ENCODE measurements at places on chromosomes 11 and 22.

DNA sequence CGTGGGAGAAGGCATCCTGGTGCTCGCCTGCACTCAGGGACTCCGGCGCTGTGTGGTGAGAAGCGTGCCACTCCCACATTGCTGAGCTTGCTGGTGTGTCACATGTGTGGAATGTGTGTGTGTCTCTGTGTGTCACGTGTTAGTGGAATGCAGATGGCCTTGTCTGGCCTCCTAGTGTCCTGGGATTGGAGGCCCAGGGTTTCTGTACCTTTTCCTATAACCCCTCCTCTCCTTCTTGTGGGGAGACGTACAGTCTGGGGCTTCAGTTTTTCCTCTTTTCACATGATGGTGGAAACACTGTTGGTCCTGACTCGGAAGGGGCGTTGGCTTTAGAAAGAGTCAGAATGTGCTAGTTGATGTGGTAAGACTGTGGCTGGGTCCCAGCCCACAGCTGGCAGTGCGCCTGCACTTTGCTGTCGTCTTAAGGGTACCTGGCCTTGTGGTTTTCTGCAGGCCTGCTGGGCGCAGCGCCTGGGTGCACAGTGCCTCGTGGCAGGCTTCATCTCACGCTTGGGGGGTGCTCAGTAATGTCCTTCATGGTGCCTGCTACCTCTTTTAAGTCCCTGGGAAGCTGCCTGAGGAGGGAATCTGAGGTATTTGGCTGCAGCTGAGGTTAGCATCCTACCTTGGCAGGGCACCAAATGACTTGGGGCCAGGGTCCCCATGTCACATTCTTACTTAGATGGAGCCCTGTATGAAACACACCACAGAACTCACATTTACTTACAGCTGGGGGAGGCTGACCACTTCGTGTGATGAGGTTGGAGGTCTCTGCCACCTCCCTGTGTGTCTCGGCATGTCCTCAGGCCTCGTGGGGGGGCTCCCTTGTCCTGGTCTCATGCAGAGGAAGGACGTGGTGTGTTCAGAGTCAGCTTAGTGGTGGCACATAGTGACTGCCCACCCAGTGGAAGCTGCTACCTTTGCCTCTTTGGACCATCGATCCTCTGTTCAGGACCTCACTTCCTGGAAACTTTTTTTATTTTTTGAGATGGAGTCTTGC is 61.9 kb downstream of the MED15 start:
- peak; percentile 65 for DNase-seq

- DNase-seq, result no peak
Observed at GRCh38 chr11:87572881-87573280, 535.1 kb downstream of the TMEM135 start.

GRCh38 chr11:118614511-118614910 is 7.1 kb downstream of the PHLDB1 start:
- no peak for DNase-seq

DNA sequence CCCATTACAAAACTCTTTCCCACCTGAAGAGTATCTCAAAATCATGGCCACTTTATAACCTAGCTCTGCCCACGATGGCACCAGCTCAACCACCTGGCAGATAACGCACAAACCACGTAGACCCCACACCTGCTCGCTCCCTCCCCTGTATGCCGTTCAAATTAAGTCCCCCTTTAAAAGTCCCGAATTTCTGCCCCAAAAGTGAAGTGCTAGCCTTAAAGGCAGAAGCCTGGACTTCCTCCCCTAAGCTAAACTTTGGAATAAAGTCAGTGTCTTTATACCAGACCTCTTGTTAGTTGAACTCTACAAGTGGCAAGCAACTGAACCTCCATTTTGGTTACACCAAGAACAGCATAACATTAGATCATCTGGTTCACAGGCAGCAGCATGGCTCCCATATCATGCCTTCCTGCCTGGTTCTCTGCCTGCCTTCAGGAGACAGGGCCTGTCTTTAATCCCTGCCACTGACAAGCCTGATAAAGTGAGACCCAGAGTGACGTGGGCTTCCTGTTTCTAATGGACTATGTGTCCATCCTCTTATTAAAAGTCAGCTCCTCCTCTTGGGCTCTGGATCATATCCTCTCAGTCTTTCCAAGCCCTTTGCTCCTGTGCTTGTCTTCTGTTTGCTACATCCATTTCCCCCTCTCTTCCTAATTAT is 32.6 kb upstream of the NNMT start:
- no peak for DNase-seq

DNA sequence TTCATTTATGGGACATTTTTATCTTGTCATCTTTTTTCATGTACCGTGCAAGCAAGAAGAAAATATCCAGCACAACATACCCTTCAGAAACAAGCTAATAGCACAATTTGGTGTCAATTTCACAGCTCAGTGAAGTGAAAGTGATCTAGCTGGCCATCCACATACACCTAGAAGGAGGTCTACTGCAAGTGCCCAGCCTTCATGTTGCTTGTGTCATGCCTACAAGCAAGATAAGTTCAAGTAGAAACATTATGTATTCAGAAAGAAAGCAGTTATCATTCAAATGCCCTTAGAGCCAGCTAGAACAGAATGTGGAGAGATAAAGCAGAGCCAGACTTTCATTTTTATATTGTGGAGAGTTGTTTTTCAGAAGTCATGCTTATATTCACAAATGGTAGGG is 325.7 kb upstream of the PITPNB start:
- DNase-seq, result no peak

DNA sequence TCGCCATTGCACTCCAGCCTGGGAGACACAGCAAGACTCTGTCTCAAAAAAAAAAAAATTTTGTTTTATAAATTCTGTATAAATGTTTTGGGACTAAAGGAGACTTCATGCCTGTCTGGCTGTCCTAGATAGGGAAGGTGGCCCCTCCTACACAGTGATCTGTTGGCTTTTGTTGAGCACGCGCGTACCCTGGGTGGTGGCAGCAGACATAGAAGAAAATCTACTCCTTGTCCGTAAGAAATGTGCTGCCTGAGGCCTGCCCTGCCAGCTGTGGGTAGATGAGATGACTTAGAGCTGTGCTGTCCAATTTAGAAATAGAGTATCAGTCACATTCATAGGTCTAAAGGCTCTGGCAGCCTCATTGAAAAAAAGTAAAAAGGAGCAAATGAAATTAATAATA is 37.0 kb downstream of the AP2A2 start:
- DNase-seq, result no peak

- DNase-seq, result no peak
Observed at GRCh38 chr11:27282806-27283205, 80.2 kb downstream of the CCDC34 start.

GRCh38 chr11:91967026-91967690 is 257.5 kb upstream of the FAT3 start:
- DNase-seq, result no peak

GRCh38 chr11:1690167-1691025 is 6.6 kb upstream of the KRTAP5-6 start:
- no peak for DNase-seq

- DNase-seq, result no peak
Observed at GRCh38 chr11:773425-773824, 3.9 kb downstream of the GATD1 start.

GRCh38 chr11:67120881-67121710 is 2.0 kb downstream of the KDM2A start:
- no peak for DNase-seq

- DNase-seq, result no peak
Observed at GRCh38 chr11:9462806-9463537, 2.2 kb downstream of the ZNF143 start.

- no peak for DNase-seq
Observed at GRCh38 chr22:28992565-28993356, 68.9 kb downstream of the C22orf31 start.

DNA sequence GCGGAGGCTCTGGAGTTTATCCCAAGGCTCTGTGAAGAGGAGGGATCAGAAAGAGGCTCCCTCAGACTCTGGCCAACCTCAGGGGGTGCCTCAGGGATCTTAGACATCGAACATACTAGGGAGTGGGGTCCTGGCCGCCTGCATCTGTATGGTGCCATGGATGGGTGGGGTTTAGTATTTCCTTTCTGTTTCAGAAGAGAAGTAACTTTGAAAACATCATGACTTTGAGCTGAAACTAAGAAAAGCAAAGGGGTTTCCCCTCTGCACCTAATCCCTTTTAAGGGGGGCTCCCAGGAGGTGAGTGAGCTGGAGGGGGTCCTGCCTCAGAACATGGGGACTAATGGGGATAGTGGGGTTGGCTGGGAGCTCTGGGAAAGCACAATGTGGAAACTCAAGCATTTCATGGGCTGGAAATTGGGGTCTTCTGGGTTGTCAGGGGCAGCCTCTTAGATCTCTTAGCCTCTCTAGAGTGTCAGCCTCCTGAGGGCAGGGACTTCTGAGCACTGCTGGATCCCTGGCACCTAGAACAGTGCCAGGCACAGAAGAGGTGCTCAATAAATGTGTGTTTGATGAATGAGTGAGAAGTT is 11.8 kb upstream of the SSTR3 start:
- DNase-seq, result no peak

DNA sequence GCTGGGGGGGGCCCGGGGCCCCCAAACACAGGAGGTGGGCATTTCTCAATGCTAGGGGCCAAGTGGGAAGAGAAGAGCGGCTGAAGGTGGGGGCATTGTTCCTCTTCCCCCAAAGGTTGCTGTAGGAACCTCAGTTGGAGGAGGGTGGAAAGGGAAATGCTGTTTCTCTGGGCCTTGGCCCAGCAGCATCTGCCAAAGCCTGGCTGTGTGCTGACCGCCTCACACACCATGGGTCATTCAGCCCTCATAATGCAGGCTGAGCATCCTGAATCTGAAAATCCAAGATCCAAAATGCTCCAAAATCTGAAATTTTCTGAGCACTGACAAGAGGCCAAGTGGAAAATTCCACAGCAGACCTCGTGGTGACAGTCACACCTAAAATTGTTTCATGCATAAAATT is 49.0 kb upstream of the BID start:
- DNase-seq, result no peak

DNA sequence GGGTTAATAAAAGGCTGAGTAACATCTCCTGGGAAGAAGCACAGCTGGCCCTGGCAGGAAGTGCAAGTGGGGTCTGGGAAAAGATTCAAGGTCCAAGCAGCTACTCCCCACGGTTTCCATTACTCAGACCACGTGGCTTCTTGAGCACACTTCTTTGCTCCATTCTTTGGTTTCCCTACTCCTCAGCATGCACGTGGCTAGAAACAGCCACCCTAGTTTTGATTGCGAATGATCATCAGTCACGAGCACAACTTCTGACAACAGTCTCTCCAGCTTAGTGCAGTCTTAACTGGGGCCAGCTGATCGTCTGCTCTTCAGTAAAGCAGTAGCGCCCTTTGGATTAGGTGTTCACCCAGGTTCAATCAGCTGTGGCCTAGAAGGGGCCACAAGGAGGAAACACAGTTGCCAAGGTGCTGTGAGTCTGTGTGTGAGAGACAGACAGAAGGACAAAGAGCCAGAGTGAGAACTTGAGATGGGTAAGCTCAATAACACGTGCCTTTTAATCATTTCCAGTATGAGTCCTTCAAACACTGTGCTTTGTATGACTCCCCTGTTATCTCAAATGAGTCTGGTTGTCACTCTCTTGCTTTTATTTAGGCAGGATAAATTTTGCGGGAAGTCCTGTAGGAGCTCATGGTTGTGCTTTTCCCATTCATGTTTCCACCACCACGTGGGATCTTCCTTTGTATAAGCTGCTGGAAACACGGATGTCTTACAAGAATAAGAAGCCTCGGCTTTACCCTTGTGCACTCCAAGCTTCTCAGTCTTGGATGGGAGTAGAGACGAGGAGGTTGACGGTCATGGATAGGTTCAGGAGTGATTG is 901 bp upstream of the PARVA start:
- DNase-seq, result no peak

- DNase-seq, result no peak
Observed at GRCh38 chr11:1204381-1205101, 18.3 kb upstream of the MUC5B start.

- no peak for DNase-seq
Observed at GRCh38 chr11:85407648-85408047, 219.5 kb downstream of the DLG2 start.

DNA sequence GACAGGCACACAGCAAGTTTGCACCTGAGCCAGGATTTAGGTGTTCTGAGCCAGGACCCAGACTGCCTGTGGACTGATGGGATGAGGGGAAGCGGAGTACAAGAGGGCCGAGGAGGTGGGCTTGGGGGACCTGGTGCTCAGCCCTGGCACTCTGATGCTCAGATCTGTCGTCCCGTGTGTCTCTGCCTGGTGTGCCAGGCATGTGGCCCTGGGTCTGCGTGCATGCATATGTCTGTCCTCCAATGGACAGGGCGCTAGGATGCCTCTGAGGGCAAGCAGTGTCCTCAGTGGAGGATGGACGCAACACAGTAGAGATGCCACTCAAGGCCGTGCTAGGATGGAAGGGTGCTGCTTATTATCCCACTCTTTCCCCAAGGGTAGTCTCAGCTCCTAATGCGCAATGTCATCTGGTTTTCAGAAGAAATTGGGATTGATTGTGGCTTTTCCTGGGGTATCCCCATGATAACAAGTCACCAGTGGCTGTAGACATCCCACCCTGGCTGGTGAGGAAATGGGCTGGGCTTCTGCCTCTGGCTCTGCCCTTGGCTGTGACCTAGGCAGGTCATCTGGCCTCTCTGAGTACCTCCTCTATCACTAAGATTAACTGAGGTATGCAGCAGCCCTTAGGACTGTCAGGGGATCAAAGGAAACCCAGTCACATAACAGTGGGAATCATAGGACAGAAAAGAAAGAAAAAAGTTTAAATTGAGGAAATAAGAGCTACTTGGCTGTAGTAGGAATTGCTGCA is 35.7 kb upstream of the SUSD2 start:
- DNase-seq, result no peak

DNA sequence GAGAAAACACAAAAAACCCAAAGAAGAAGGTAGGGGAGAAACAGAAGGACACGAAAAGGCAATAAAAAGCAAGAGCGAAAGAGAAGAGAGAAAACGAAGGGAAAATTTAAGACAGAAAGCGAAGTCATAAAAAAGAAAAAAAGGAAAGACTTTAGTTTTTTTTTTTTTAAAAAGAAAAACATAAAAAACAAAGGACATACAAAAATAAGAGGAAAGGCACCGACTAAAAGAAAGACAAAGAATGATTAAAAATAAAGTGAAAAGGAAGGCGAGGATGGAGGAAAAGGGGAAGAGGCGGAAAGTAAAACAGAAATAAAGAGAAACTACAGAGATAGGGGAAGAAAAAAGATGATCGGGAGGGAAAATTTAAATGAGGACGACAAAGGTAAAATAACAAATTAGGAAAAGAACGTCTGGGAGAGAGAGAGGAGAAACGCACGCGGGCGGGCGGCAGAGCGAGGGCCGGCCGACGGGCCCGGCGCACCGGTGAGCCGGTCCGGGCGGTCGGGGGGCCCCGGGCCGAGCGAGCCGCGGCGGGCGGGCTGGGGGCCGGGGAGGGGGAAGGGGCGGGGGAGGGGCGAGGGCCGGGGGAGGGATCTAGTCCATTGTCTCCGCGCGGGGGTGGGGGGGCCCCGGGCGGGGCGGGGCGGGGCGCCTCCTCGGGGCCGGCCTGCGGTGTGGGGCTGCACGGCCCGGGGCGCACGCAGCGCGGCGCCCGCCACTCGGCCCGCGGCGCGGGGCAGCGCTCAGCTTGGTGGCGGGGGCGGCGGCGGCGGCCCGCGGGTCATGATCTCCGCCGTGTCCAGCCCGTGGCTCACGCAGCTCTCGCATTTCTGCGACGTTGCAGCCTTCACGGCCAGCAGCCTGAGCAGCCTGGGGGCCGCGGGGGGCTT is at the start of gene TBX1:
TBX1 (plus strand) TSS at position 721 of the 893 bp plus-strand sequence; CDS start at position 787, 66 bp downstream.
- DNase-seq, result no peak

GRCh38 chr11:32847511-32847910 is 17.8 kb downstream of the PRRG4 start:
- DNase-seq, result no peak

GRCh38 chr22:49011379-49011768 is 816.3 kb downstream of the BRD1 start:
- no peak for DNase-seq

- no peak for DNase-seq
Observed at GRCh38 chr22:26134654-26135330, 34.5 kb upstream of the SEZ6L start.
